ENCODE measurements at places on chromosomes 5 and 9.
A peak's percentile ranks its signal among the peaks of the same experiment; 100 is the strongest.

DNA sequence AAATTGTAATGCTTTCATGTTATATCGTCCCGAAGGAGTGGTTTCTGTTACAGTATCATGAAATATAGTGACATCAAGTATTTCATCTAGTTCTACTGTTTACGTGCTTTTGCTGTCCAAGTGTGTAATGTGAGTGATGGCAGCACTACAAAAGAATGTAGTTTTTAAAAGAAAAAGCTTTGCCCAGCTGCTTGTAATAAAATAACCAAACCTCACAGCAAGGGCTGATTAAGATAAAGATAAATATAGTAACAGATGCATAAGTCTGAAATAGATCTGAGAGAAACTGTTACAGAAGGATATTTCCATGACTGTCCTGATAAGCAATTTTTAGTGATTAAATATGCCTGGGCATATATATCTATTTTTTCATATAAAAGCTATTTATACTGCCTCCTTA lies 106.4 kb downstream of the AUH start:
- no peak for DNase-seq

DNA sequence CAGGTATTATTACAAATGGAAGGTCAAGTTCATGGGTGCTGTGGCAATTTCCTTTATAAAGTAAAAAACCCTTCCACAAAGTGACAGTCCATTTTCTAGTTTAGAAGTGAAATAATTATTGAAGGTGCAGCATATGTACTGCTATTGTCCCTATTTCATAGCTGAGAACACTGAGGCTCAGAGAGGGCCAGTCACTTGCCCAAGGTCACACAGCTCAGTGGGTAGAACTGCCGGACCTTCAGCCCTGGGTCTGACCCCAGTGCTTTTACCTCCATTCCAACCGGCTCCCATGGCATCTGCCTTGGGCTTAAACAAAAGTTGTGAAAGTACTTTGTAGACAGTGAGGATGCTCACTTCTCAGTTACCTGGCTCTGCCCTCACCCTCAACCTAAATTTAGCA lies 150.6 kb upstream of the SMIM23 start:
- DNase-seq = no peak

GRCh38 chr9:128733256-128733655 lies 9.3 kb upstream of the ZDHHC12 start:
- peak; percentile 73 for DNase-seq

DNA sequence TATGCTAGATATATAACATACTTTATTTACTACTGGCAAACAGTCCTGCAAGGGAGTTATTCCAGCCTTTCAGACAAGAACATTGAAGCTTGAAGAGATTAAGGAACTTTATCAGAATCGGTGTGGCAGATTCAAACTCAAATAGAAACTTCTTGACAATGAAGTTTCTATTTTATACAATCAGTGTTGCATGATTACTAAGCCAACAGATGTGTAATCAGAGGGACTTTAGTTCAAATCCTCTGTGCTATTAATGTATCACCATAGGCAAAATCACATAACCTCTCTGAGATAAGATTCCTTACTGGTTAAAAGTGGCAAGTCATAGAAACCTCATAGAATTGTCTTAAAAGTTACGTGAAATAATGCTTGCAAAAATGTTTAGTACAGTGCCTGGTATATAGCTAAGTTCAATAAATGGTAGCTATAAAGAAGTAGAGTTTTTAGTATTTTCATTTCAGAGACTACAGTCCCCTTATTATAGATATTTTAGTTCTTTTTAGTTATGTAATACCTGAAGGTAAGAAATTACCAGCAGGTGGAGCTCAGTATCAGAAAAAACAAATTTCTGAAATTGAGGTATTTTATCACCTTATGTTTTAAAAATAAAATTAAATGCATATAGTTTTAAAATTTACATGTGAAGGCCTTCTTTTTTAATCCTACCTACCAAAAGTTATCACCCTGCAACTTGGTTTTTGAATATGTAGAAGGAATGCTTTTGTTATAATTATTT lies 172.1 kb downstream of the FER start:
- DNase-seq = peak; percentile 15

DNA sequence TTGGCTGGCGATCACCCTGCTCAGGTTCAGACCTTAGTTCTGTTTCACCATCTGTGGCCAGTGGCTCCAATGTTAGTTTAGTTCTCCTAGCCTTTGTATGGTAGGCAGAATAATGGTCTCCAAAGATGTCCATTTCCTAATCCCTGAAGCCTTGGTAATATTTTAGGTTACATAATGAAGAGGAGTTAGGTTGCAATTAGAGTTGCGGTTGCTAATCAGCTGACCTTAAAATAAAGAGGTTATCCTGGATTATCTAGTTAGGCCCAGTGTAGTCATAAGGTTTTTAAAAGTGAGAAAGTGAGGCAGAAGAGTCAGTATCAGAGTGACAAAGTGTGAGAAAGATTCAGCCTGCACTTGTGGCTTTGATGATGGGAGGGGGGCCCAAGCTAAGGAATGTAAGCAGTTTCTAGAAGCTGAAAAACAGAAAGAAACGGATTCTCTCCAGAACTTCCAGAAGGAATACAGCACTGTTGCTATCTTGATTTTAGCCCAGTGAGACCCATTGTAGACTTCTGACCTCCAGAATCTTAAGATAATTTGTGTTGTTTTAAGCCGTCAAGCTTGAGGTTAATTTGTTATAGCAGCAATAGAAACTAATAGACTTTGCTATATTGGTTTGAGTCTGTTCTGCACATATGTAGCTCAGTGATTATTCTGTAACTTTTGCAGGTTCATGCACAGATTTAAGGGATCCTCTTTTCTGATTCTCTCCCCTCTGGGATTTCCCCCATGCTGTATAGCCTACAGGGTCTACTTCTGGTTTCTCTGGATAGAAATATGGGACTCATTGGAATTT lies 21.6 kb downstream of the LNPEP start:
- DNase-seq = no peak

DNA sequence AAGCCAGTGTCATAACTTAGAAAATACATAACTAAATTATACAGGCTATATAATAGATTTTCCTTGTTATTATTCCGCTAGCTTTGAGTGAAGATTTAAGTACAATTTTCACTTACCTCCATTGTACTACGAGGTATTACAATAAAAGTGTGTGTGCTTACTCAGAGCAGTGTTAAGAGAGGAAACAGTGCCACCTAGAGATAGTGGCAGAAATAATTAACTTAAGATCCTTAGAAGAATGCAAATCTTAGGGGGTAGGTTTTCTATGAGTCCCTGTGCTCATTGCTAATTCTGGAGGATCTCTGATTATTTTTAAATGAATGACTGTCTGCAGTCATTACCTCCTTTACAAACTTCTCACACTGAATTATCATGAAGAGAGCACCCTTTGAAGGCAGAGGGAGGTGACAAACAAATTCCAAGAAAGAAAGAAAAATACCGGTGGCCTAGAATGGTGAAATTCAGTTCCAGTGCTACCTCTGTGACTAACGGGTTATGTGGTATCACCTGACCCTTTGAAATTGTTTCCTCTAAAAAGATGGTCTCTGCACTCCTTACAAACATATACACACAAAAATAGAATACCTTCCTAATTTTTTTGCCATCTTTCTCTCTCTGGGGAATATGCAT lies 379.8 kb downstream of the TRIM36 start:
- DNase-seq = peak; percentile 65

- DNase-seq = no peak
Observed at GRCh38 chr5:28234356-28234968, 1196.1 kb upstream of the CDH9 start.

- no peak for DNase-seq
Observed at GRCh38 chr9:11735391-11735790, 957.8 kb upstream of the TYRP1 start.

- no peak for DNase-seq
Observed at GRCh38 chr9:109517901-109518377, 19.8 kb upstream of the PTPN3 start.

DNA sequence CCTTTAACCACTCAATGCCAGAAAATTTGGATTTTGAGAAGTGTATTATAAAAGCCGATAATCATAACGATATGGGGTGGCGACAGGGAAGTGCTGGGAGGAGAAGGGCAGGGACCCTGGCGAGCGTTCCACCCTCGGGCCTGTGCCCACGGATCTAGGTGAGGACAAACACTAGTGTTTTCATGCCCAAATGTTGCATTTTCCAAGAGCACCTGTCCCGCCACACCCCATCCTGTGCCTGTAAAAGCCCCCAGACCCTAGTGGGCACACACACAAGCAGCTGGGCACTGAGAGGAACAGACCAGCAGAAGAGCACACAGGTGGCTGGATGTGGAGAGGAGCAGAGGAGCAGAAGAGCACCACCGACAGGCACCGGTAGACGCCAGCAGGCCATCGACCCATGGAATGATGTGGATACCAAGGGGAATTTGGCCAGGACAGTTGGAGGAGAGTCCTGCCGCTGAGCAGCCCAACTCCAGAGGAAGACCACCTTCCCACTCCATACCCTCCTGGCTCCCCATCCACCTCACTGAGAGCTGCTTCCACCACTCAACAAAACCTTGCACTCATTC lies 315.0 kb downstream of the EDIL3 start:
- DNase-seq = no peak

DNA sequence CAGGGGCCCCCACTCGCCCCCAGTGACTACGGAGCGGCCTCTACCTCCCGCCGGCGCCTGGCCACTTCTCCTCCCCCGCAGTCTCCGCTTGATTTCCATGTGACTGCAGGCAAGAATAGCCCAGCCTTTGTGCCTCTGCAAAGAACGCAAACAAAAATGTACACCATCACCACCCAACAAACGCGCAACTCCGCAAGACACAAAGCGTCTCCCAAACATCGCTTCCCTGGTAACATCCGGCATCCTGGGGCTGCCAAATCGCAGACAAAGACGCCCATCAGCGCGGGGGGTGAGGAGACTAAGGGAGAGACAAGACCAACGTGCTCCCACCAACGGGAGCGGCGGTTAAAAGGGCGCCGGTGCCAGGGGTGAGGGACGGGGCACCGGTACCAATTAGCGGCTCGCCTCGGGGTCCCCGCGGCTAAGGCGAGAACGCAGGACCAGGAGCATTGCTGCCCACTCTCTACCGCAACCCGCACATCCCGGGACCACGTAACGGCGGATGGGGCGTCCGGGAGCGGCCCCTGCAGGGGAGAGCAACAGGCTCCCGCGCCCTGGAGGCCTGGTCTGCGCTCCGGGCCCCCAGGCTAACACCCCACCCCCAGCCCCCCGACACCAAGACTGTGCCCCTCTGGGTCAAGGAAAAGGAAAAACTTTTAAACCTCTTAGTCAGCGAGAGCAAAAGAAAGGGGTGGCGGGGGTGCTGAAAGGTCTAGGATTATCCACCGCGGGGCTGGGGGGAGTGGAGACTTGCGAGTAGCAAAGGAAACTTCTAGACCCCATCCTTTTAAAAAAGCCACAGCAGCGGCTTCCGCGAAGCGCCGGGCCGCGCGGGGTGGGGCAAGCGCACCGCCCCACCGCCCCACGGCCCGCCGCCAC lies 885 bp downstream of the MPDZ start:
- DNase-seq = peak; percentile 79

DNA sequence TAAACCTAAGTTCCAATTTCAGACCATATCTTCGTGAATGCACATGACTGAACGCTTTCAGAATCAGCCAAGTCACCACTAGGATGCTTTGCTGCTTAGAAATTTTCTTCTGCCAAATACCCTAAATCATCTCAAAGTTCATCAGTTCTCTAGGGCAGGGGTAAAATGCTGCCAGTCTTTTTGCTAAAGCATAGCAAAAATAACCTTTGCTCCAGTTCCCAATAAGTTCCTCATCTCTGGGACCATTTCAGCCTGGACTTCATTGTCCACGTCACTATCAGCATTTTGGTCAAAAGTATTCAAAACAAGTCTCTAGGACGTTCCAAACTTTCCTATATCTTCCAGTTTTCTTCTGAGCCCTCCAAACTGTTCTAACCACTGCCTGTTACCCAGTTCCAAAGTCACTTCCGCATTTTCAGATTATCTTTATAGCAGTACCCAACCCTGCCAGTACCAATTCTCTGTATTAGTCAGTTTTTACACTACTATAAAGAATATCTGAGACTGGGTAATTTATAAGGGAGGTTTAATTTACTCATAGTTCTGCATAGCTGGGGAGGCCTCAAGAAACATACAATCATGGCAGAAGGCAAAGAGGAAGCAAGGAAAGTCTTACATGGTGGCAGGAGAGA lies 74.8 kb downstream of the NR3C1 start:
- DNase-seq = no peak

GRCh38 chr9:134929193-134930158 lies 11.8 kb upstream of the FCN1 start:
- DNase-seq = no peak

DNA sequence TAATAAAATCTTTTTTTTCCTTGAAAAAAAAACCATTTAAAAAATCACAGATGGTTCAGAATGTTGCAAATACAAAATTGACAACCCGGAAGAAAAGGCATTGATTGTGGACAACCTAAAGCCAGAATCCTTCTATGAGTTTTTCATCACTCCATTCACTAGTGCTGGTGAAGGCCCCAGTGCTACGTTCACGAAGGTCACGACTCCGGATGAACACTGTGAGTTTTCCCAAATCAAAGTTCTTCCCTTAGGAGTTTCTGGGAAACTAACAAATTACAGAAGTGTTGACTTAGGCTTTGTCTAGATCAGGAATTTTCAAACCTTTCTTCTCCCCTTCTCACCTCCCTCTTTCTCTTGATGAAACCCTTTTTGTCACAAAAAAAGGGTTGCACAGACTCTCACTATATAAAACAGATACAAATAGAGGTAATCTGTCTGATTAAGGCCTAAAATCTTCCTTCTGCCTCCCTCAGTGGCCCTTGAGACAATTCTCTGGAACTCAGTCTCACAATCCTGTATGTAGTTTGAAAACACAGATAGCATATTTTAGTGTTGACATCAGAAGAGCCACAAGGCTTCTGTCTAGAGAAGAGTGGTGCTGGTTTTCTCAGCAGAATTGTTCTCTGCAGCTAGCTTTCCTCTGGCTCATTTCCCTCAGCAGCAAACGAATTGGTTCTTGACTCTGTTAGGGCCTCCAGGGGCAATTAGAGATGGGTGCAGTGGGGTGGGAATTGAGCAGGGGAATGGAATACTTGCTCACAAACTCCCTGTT lies 79.5 kb downstream of the OSMR start:
- no peak for DNase-seq

- no peak for DNase-seq
Observed at GRCh38 chr9:28127101-28127500, 553.8 kb upstream of the C9orf72 start.

GRCh38 chr5:103487218-103487617 lies 75.4 kb downstream of the NUDT12 start:
- no peak for DNase-seq

DNA sequence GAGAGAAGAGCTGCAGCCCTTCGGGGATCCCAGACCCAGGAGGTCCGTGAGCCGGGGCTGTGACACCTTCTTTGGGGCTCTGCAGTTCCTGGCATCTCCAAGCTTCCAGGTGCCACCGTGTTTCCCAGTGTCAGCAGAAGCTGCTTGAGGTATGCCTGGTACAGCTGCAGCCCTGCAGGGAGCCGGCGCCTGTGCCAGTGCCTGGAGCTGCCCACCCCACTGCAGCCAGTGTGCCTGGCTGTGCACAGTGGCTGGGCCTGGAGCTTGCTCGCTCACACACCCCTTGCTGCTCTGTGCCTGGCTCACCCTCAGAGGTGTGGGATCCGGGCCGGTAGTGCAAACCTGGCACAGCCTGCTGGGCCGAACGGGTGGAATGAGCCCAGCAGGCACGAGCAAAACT lies 65.5 kb downstream of the NACC2 start:
- peak; percentile 62 for DNase-seq

Data from G401 (cell line).